ENCODE measurements at places on chromosomes 6 and 20. TPM values are rescaled to one million over a fixed set of nuclear protein-coding genes. Genes with fewer than 3 reads are reported as not detected.

DNA sequence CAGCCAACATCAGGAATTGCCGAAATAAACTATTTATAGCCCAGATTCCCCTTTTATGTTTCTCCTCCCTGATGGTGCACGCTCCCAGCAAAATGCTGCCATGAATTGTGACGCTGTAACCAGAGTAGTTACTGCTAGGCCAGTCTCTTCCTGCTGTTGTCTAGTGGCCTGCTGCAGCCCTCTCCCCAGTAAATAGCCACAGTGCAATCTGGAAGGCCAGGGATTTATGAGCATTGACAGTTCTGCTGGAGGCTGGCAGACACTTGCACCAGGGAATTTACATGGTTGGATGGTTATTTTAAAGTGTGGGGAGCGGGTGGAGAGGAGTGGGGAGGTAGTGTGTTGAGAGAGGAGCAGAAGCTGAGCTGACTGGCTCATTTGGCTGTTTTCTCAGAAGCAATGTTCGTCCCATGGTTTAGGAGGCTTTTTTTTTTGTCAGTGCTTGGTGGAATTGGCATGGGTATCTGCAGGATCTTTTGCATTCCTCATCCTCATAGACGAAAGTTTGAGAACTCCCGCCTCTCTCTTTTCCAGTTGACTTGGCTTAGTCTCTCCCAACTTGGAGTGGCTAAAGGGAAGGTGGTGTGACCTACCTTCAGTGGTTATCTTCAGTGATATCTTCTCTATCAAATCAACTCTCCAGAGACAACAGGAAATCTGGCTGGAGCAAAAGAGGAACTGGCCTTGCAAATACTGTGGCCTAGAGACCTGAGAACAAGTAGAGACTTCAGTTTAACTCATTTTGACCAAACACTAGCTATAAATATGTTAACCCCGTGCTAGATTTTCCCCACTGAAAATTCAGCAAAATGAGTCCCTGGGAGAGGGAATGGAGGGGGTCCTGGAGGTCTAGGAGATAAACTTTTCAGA, 99.3 kb upstream of the VSTM2L start:
- DNase-seq, result peak; percentile 57

- peak; percentile 66 for DNase-seq
These were observed 228.6 kb upstream of the JARID2 start for GRCh38 chr6:15017261-15017660.

Gene SGK2
- 42.9 TPM for total RNA-seq

GRCh38 chr20:36614781-36615557, 9.4 kb downstream of the RAB5IF start:
- no peak for DNase-seq

GRCh38 chr20:20711413-20711812, 1.0 kb downstream of the RALGAPA2 start:
- peak; percentile 60 for DNase-seq

Gene RCAN2
- total RNA-seq, result 25.7 TPM

DNA sequence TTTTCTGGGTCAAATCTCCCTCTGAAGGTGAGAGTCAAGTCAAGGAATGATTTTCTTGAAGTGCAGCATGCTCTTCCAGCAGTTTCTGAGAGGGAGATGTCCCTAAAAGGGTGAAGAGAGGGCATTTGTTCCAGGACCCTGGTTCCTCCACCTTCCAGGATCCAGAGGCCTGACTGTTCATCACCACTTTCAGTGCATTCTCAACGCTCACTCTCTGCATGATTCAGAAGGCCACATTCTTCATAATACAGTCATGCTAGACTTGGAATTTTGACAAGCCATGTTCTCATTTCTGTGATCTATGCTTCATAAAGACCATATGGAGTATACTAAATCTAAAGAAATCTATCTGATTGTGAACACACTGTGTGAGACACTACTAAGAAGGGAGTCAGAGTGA, 85.1 kb downstream of the PDE7B start:
- no peak for DNase-seq

Gene C2
- 38.7 TPM for total RNA-seq

GRCh38 chr6:6746333-6746969, 157.9 kb downstream of the LY86 start:
- no peak for DNase-seq

DNA sequence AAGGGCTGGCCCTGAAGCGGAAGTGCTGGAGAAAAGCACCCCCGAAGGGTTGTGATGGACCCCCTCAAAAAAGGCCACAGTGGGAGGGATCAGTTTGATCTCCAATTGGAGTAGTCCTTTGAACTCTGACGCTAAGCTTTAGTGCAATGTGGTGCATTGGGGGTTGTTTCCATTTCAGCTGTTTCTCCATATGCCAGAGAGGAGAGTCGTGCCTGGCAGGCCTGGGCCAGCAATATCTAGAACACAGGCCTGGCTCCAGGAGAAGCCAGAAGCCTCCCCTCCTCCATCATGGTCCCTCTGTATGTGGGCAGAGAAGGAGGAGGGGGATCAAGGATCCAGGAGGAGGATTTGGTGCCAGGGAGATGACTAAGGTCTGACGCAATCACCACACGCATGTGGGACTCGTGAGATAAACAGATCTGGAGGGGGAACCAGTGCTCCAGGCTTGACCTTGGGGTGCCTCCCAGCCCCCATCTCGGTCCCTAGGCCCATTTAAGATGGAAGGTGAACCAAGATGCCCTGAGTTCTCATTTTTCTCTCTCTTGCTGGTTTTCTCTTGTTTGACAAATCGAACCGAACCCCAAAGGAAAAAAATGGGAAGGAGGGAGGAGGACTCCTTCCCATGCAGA, 517.4 kb upstream of the JARID2 start:
- no peak for DNase-seq

DNA sequence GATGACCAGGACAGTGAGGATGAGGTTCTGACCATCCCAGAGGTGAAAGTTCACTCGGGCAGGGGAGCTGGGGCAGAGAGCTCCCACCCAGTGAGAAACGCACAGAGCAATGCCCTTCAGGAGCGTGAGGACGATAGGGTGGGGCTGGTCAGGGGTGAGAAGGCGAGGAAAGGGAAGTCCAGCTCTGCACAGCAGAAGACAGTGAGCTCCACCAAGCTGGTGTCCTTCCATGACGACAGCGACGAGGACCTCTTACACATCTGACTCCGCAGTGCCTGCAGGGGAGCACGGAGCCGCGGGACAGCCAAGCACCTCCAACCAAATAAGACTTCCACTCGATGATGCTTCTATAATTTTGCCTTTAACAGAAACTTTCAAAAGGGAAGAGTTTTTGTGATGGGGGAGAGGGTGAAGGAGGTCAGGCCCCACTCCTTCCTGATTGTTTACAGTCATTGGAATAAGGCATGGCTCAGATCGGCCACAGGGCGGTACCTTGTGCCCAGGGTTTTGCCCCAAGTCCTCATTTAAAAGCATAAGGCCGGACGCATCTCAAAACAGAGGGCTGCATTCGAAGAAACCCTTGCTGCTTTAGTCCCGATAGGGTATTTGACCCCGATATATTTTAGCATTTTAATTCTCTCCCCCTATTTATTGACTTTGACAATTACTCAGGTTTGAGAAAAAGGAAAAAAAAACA, 16.6 kb upstream of the SLC22A1 start:
- DNase-seq, result no peak

DNA sequence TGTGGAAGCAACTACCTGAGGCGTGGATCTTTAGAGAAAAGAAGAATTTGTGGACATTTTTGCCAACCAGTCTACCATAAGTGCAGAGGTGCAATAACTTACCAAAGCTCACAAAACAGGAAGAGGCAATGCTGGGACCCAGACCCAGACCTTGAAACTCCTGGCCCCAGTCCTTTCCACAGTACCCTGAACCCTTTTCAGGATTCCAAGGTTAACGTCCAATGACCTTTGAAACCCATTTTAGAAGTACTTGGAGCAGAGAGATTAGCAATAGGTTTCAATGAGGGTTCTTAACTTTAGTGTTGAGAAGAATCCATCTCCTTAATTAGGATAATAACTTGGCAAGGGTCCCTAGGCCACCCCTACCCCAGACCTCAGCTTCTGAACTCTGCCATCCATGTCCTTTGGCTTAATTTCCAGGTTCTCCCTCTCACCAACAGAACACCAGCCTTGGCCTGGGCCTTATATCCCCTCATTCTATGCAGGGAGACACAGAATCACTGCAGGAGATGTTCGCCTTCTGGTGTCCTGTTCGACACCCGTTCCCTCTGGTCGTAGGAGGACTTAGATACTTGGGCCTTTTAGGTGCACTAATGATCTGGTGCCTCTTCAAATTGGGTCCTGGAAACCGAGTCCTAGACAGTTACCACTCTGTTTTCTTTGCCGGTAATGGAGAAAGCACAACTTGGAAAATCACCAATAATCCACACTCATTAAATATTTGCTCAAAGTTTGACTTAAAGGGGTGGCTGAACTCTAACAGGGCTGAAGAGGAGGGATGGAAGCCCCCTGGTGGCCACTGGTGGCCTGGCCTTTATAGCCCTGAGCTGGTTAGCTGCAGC, 40.6 kb downstream of the ISM1 start:
- no peak for DNase-seq

Gene HM13
- total RNA-seq, result 174 TPM

- no peak for DNase-seq
These were observed 70.7 kb upstream of the TAB2 start for GRCh38 chr6:149246691-149247384.

DNA sequence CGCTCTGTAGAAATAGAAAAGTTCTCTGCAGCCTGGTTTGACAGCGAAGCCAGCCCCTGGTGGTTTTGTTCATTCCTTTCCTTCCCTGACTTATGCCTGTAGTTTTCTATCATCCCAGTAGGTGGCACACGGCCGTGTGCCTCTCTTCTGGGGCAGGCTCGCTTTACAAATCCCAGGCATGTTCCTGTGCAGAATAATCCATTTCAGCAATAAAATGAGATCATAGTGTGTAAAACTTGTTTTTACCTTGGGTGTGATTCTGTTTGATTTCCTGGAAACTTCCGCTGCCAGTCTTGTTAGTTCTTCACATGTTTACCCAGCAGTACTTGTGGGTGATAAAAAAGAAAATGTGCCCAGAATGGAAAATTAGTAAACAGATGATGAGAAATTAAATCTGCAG, 7.4 kb upstream of the INSM1 start:
- peak; percentile 85 for DNase-seq

DNA sequence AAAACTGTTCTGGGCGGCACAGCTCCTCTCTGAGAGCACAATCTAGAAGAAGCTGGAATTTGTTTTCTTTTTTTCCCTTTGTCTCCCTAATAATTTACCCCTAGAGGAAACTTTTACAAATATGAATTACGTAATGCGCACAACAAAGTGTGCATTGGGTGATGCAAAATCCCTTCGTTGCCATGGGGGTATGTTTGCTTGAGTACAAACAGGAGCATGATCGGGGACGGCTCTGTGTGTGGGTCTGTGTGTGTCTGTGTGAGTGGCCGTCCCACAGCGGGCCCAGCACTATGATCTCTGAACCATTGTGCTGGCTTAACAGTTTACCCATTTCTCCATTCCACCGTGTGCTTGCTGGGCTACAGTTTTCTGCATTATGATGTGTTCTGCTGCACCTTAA, 278.2 kb downstream of the CDC5L start:
- no peak for DNase-seq

- no peak for DNase-seq
These were observed 16.7 kb upstream of the SSTR4 start for GRCh38 chr20:23018432-23018831.

- DNase-seq, result no peak
These were observed 65.6 kb downstream of the ABHD12 start for GRCh38 chr20:25325073-25325472.

GRCh38 chr6:139944131-139944530, 569.7 kb upstream of the CITED2 start:
- DNase-seq, result no peak

DNA sequence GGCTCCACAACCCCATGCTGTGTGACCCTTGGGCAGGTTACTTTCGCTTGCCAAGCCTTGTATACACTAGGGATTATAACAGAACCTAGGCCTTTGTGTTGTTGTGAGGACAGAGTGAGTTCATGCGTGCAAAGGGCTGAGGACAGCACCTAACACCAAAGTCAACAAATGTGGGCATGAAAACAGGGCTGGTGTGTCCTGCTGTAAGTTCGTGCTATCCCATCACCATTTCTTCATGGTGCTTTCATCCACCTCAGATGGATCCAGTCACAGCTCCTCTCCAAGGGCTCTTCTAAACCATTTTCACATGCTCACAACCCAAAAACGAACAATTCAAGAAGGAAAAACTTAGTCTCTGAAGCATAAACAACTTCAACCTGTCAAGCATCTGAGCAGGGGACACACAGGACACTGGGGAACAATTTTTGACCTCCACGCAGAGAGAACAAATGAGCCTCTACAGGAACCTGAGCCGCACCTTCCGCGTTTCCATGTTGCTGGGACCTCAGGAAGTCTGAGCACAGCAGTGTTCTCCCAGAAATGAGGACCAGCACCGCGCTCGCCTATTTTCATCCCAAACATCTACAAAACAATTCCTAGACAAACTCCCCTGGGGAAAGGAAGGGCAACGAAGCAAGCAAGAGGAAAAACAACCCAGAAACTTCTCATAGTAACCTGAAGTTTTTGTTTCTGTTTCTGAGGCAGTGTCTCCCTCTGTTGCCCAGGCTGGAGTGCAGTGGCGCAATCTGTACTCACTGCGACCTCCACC, 3.1 kb downstream of the LRP11 start:
- DNase-seq, result no peak

Gene TGM6
- not detected for total RNA-seq

DNA sequence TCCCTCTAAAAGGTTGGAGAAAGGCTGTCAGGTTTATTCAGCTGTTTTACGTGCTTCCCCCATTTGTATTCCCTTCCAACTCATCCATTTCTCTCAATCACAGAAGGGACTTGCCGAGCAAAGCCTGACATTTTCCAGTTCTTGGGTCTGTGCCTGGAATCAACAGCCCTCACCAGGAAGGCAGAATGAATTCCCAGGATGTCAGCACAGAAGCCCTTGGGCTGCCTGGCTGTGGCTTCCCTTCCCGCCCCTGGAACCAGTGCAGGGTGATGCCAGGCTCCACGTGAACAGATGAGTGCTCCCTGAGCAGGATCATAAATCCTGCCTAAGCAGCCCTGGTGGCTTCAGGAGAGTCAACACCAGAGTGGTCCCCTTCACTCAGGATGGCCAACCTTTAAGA, 86.1 kb upstream of the CD83 start:
- no peak for DNase-seq

Gene OVOL2
- total RNA-seq, result 4.8 TPM

DNA sequence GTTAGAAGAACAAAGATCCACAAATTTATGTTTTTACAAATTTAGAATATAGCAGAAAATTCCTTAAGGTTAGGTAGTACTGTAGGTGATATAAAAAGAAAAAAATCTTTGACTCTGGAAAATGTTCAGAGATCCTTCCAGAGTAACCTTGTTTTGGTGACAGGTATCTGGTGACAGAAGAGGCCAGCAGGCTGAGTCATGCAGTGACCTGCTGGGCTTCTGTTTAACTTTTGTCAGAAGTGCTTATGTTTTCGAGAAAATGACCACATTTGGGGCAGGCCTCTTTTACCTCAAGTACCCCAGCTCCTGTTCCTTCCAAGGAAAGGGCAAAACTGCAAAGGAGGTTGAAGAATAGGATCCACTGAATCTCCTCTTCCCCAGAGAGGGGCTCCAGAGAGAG, 10.5 kb upstream of the CLDN20 start:
- no peak for DNase-seq

Gene WFDC2
- total RNA-seq, result 2,874 TPM

- DNase-seq, result no peak
These were observed 5.6 kb downstream of the FBXO9 start for GRCh38 chr6:53070806-53071205.

Data from kidney (tissue), 22 donors.